Body of pancreas (tissue), 4 donors: ENCODE measurements at places on chromosomes 1 and 21.
A peak's percentile ranks its signal among the peaks of the same experiment; 100 is the strongest.

- no peak for DNase-seq
Measured at GRCh38 chr1:86933562-86934377, 19.3 kb downstream of the HS2ST1 start.

- DNase-seq, result no peak
Measured at GRCh38 chr1:193342811-193343210, 156.4 kb upstream of the B3GALT2 start.

DNA sequence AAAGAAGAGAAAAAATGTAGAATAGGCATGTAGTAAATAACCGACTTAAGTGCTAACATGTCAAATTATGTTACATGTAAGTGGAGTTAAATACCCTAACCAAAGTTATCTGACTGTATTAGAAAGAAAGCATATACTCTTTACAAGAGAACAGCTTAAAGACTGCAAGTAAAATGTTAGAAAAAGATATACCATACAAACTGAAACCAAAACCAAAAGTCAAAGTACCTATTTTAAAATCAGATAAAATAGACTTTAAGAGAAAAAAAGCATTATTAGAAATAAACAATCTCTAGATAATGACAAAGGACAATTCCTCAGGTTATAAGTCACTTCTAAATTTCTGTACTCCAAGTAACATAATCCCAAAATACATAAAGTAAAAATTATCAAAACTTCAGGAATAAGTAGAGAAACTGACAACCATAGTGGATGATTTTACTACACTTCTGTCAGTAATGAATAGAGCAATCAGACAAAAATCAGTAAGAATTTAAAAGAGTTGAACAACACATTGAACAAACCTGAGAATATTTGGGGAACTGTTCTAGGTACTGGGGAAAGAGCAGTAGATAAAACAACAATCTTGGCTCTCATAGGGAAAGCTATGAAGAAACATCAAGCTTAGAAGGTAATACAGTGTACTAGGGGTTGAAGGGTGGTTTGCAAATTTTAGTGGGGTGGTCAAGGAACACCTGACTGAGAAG, 127.3 kb downstream of the TBX19 start:
- no peak for DNase-seq

DNA sequence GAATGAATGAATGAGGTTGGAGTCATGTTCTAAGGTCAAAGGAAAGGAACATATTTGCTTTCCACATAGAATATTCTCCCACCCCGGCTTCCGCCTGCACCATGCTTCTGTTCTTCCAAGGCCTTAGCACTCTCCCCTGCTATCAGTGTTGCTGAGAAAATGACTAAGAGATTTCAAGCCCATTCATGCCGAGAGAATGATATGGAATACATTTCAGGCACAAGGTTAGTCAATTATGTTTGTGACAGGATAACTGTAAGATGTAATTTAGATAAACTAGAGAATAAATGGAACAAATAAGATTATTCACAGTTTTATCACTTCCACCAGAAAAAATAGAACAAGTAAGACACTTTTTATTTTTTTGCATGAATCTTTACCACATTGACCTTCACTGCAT, 122.6 kb downstream of the PLD5 start:
- no peak for DNase-seq

DNA sequence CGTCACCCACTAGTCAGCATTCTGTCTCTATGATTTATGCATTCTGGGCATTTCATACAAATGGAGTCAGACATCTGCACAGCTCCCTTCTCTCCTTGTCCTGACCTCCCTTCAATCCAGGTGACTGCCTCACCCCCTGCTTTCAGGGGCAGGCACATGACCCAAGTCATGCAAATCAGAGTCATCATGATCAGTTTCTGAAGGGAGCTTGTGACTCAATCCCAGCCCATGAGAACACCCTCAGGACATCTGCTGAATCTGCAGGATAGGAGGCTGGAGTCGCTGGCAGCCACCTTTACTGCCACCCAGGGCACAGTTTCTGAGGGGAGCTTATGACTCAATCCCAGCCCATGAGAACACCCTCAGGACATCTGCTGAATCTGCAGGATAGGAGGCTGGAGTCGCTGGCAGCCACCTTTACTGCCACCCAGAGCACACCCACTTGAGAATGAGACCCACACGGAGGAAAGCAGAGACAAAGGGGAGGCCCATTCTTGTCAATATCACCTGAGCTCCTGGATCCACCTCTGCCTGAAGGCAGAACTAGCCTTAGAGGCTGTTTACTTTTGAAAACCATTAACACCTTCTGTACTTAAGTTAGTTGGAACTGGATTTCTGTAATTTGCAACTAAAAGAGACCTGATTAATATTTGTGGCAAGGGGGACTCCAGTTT, 62.3 kb upstream of the SLC25A33 start:
- DNase-seq, result no peak

DNA sequence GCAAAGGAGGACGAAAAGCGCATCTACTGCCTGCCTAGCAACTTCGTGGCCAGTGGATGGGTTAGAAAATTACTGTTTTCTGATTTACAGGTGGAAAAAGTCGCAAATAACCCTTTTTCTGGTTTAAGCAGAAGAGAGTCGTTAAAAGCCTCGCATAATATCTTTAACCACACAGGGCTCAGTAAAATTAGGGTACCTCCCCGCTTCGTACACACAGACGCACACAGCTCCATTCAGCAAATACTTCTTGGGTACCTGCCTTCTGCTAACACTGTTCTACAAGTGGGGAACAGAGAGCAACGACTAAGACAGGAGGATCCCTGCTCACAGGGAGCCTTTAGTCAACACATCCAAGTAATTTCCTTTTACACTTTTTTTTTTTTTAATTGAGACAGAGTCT, 704 bp downstream of the ALG6 start:
- no peak for DNase-seq

DNA sequence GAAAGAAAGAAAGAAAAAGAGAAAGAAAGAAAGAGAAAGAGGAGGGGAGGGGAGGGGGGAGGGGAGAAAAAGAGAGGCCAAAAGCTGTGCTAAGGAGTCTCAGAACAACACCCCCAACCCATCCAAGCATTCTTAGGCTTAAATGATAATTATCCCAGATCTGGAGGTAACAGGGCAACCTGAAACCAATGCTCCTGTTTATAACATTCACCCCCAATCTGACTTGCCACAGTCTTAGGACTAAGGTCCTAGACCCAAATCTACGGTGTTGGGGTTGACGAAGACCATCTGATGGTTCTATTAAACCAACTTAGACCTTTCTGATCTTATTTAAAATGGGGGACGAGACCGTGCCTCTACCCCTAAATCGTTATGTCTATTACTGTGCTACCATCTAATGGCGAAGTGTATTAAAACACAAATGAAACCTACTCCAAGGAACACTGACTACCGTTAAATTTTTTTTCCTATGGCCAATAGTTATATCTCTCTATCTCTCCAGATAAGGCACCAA, 119.3 kb upstream of the CDC42BPA start:
- peak; percentile 9 for DNase-seq

GRCh38 chr1:41976671-41977070, 57.9 kb upstream of the HIVEP3 start:
- no peak for DNase-seq

- no peak for DNase-seq
Measured at GRCh38 chr1:175969231-175969630, 225.8 kb upstream of the TNR start.

DNA sequence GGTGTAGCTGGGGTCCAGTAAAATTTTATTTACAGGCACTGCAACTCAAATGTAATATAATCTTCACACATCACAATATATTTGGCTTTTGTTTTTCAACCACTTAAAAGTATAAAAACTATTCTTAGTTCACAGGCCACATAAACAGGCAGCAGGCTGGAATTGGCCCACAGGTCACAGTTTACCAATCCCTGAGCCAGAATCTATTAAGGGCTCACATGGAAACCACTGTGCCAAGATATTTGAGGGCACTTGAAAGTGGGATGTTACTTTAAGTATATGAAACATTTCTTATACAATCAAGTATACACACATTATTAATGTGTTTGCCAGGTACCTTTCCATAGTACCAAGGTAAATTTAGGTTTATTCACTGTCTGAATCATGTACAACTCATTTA, 71.9 kb upstream of the PRDX6 start:
- DNase-seq, result no peak

DNA sequence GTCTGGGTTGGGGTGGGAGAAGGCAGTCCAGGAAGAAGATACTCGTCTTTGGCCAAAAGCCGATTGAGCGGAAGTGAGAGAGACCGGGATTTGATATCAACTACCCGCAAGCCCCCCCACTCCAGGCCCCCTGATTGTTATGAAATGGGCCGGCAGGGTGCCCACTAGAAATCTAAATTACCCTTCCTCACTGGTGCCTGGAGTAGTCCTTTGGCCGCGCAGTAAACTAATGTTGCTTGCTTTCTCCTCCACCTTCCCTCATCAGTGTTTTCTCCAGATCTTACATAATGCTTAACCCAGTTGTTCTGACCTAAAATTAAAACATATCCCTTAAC, 119.2 kb upstream of the BARHL2 start:
- no peak for DNase-seq

DNA sequence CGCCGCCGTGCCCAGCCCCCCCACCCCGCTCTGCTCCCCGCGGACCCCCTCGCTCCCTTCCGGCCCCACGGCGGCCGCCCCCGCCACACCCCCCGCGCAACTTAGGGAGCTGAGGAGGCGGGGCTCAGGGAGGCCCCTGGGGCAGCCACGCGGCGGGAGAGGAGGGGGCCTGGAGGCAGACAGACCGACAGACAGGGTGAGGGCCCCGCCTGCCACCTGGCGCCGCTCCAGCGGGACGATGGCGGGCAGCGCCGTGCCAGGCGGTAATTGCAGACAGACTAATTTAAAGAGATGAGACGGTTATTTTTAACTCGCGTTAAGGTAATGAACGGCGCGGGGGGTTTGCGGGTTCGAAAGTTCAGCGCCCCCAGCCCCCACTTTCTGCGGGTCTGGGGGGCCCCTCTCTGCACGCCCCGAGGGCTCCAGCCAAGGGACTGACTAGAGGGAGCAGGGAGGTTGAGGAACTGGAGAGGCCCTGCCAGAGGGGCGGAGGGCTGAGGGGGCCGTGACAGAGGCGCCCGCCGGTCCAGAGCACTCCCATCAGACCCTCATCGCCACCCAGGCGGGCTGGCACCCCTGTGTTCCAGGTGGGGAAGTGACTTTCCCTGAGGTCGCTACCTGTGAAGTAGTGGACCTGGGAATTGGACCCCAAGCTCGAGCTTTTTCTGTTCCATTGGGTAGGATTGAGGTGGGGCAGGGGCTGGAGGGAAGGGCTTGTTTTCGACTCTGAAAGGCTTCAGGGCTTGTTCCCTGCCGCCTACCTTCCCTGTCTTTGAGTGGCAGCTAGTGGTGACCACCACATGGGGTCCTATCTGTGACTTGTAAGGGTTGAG, 5.4 kb downstream of the FOXO6 start:
- DNase-seq, result no peak

- no peak for DNase-seq
Measured at GRCh38 chr1:19427087-19427781, 58.1 kb downstream of the CAPZB start.

DNA sequence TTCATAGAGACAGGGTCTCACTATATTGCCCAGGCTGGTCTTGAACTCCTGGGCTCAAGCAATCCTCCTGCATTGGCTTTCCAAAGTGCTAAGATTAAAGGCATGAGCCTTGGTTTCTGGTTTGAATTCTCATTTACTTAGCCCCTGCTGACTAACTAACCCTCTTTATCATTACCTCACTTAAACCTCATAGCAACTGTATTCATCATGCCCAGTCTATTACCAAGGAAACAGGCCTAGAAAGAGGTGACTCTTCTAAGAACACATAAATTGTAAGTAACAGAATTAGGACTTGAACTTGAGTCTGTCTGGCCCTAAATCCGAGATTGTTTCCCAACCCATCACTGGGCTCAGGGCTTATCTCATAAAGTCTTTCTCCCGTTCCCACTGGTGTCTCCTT, 44.2 kb downstream of the TMEM53 start:
- DNase-seq, result no peak

DNA sequence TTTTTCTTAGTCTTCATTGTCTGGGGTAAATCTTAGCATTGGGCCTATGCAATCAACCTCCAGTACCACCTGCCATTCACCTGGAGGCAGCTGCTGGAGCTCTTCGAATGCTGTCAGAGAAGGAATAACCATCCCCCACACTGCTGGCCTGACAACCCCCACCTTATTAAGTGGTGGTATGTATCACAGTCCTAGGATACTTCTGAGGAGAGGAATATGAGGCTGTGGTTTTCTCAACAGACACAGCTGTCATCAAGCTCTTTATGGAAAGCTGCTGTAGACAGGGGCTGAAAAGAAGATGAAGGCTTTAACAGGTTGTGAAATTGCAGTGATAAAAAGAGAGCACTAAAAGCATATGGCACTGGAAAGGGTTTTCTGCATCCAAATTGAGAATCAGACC, 61.7 kb downstream of the TSEN15 start:
- DNase-seq, result no peak

- no peak for DNase-seq
Measured at GRCh38 chr1:235019471-235019870, 109.2 kb downstream of the TOMM20 start.

- DNase-seq, result no peak
Measured at GRCh38 chr1:75548721-75549480, 62.0 kb downstream of the SLC44A5 start.

GRCh38 chr1:228463009-228463558, 24.1 kb upstream of the RNF187 start:
- DNase-seq, result no peak

DNA sequence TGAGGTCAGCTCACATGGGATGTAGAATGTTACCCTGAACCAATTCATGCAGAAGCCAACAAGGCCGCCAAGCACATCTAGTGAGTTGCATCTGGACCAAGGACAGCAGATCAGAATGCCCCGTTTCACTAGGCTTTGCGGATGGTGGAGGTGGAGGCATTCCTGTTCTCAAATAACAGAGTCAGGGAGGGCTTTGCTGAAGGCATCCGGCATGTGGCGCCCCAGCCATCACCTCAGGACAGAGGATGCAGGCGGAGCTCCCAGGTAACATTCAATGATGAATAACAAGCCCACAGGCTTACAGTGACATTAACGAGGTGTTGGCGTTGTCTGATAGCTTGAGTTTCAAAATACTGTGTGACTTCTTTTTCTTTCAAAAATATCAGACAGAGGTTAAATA, 476.2 kb downstream of the CAMTA1 start:
- no peak for DNase-seq

GRCh38 chr1:156660752-156661112, 16.5 kb downstream of the NES start:
- DNase-seq, result no peak

DNA sequence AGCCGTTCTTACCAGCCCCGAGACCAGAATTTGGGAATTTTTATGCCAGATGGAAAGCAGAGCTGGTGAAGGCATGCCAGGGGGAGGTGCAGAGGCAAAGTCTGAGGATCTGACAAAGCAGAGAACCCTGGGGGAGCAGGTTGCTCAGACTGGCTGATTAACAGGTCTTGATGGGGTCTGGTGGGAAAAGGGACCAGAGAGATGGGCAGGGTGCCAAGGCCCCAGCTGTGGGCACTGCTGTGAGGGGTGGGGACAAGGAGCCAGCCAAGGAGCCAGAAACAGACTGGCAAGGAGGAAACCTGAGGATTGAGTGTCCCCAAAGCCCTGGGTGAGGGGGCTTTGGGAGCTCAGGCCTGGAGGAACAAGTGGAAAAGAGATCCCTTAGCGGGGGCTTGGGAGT, 21.4 kb downstream of the RPS6KA1 start:
- DNase-seq, result no peak
